ENCODE measurements at places on chromosomes 11 and 22.
A peak's percentile ranks its signal among the peaks of the same experiment; 100 is the strongest.

- DNase-seq, result no peak
Measured at GRCh38 chr11:32079553-32079952, 11.3 kb upstream of the RCN1 start.

- peak; percentile 8 for DNase-seq
Measured at GRCh38 chr11:60866911-60867870, at the start of gene ZP1. ZP1 (plus strand) TSS chr11:60867542; CDS start chr11:60867562, 20 bp downstream.

DNA sequence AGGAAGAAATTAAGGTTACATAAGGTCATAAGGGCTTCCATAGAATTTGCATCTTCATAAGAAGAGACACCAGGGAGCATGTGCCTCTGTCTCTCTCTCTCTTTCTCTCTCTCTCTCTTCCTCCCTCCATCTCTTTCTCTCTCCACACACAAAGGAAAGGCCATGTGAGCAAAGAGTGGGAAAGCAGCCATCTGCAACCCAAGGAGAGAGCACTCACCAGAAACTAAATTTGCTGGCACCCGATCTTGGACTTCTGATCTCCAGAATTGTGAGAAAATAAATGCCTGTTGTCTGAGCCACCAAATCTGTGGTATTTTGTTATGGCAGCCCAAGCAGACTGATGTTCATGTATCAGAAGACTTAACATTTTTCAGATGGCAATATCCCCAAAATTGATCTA, 6.4 kb upstream of the KRTAP5-10 start:
- no peak for DNase-seq

GRCh38 chr22:26568207-26568706, 21.7 kb downstream of the TPST2 start:
- DNase-seq, result no peak

DNA sequence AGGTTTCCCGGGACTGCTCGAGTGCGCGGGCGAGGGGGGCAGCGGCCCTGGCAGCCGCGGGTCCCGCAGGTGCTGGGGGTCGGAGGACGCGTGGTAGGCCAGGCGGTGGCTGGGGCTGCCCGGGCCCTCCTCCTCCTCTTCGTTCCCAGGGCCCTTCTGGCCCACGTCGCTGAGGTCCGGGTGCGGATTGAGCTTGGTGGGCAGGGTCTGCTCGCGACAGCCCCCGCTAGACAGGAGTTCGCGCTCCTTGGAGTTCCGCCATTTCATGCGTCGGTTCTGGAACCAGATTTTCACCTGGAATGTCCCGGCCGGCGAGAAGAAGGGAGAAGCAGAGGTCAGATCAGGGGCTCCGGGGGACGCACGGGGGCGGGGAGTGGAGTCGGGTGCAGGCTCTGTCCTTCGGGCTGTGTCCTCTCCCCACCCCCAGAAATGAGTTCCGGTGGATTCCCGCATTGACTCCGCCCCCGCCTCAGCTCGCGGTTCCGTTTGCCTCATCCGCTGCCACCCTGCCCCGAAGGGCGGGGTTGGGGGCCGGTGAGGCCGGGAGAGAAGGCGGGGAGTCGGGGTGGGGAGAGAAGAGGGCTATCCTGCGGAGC, 3.9 kb downstream of the DBX1 start:
- no peak for DNase-seq

DNA sequence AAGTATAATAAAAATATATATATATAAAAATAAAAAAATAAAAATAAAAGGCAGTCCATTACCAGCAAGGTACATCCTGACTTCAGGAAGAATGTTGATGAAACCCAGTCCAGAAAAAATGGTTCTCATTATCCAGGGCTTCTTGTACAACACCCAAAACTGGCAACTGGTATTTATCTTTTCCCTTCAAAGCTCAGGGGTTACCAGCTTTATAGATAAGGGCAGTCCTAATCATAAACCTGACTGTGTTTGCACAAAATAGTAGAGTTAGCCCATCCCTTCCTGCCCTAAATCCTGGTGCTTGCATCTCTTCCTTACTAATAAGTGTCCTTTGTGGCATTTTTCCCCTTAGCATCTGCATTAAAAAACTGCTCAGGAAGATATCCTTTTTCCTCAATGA, 97.5 kb downstream of the CSTPP1 start:
- no peak for DNase-seq

DNA sequence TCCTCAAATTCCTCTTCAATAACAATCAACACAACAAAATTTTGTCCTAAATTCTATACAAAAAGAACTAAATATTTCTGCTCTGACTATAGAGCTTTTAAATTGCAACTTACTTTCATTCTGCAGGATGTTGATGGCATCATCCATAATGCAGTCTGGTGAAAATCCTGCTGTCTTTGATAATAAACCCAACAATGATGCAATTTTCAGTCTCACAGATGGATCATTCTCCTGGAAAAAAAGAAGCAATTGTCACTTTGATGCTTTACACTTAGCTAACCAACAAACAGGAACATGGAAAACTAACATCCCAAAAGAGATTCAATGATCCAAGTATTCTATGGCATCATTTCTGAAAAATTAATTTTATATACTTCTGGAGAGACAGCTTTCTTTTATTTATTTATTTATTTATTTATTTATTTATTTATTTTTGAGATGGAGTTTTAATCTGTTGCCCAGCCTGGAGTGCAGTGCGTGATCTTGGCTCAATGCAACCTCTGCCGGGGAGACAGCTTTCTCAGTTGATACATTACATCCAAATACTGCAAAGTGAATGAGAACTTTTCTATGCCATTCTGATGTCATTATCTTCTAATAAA, 13.0 kb downstream of the INTS4 start:
- no peak for DNase-seq

DNA sequence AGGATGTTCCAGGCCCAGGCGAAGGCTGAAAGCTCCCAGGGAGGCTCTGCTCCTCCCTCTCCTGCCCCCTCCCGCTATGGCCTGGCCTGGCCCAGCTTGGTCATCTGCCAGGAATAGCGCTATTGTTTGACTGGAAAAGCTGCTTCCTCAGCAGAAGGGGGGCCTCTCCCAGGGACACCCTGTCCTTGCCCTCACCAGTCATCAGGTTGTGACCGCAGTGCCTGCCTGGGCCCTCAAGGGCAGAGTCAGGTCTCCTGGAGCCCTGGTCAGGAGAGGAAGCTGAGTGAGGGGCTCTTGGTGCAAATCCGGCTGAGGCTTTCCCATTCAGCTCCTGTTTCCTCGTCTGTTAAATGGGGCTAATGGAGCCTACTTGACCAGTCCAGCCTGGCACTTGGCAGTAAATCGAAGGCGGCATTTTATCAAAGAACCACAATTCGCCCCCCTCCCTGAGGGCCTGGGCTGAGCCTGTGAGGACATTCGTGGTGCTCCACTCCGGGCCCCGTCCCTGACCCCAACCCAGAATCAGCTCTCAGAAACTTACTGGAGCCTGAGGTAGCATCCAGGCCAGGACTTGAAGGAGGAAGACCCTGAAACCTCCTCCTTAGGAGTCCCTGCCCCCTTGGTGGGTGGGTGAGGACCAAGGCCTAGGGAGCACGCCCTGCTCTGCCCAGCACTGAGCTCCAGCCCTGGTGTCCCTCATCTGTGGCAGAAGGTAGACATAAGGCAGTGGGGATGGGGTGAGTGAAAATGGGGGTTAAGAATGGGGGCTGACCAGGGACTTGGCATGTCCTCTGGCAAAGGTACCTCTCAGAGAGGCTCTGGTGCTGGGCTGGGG, 2.0 kb upstream of the CASTOR1 start:
- DNase-seq, result no peak

GRCh38 chr22:20305894-20306645, 13.8 kb downstream of the DGCR6L start:
- no peak for DNase-seq

GRCh38 chr11:2579315-2580060, 120.3 kb downstream of the KCNQ1OT1 start:
- no peak for DNase-seq

DNA sequence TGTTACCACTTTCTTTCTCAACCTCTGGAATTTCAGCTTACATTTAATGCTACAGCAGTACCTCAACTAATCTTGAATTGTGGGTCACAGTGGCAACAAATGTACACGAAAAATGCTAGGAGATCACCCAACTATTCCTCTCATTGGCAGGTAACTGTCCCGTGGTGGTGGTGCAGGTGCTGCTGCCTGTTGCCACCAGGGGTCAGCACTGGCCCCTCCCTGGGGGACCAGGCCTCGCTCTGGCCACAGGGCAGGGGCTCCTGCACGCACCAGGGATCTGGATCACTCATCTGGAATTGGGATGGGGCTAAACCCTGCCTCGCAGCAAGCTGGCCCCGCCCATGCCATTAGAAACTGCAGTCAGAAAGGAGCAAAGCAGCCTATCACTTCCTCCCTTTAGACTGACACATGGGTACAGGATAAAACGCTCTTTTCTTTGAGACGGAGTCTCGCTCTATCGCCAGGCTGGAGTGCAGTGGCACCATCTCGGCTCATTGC, 6.9 kb upstream of the POLDIP3 start:
- no peak for DNase-seq

DNA sequence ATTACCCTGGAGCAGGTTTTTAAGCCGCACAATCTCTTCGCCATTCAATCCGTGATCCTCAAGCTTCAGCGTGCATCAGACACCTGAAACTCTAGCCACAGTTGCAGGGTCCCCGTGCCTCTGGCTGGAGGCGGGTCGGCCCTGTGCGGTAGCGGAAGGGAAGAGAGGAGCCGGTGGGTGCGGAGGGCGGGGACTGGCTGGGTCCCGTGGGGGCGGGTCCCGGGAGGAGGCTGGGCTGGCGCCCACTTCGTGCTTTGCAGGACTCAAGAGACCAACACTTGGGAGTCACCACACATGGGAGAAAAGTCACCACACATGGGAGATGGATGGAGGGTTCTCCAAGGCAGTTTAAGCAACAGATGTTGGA, 772 bp downstream of the C22orf15 start:
- DNase-seq, result no peak

GRCh38 chr11:71133946-71134345, 118.4 kb downstream of the SHANK2 start:
- DNase-seq, result no peak

- no peak for DNase-seq
Measured at GRCh38 chr11:79942090-79942489, 501.3 kb upstream of the TENM4 start.

- DNase-seq, result no peak
Measured at GRCh38 chr11:57172031-57172430, 9.7 kb upstream of the LRRC55 start.

- no peak for DNase-seq
Measured at GRCh38 chr11:32602657-32603415, 19.2 kb downstream of the EIF3M start.

DNA sequence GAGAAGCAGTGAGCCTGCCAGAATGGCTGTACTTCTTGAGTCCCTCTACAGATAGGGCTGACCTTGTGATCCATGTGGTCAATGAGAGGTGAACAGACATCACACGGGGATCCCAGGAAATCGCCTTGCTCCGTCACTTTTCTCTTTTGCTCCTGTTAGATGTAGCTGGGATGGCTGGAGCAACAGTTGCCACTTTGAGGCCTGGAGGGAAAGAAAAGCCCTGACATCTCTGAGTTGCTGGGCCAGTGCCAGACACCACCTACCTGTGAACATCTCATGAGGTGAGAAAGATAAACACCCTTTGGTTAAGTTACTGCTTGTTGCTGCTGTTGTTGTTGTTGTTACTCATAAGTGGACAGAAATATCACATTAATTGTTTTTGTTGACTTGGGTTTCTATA, 840.3 kb downstream of the TBC1D22A start:
- no peak for DNase-seq

GRCh38 chr11:132242632-132243031, 872.2 kb downstream of the NTM start:
- DNase-seq, result no peak

GRCh38 chr11:64861227-64861975, 16.9 kb upstream of the CDC42BPG start:
- DNase-seq, result no peak

GRCh38 chr11:119483341-119483880, 60.4 kb upstream of the THY1 start:
- DNase-seq, result no peak

- no peak for DNase-seq
Measured at GRCh38 chr11:10042699-10043098, 251.3 kb downstream of the SBF2 start.

GRCh38 chr11:73186294-73186850, 31.7 kb upstream of the P2RY2 start:
- DNase-seq, result no peak

DNA sequence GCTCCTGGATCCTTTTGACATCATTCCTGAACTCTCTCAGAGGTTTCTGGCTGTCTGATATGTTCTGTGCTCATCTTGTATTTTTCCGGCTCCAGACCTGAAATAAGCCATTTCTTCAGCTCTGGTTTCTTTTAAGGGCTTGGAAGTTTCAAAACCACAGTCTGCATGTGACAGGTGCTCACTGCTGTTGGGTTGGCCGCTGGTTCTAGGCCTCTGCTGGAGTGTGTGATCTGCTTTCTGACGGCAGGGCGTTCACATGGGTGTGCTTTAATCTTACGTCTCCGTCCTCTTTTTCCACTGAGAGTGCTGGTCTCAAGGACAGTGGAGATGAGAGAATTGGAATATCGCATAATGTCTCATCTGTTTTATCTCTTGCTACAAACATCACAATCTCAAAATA, 10.3 kb downstream of the ZBED4 start:
- no peak for DNase-seq

DNA sequence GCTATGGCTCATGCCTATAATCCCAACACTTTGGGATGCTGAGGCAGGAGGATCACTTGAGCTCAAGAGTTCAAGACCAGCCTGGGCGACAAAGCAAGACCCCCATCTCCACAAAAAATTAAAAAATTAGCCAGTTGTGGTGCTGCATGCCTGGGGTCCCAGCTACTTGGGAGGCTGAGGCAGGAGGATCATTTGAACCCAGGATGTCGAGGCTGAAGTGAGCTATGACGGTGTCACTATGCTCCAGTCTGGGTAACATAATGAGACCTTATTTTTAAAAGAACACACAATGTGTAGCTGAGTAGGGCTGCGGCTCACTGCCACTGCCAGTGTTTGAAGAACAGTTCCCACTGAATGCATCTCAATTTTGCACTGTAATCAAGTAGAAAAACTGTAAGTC, 7.1 kb upstream of the VPREB1 start:
- DNase-seq, result no peak

- no peak for DNase-seq
Measured at GRCh38 chr11:102914238-102915043, 39.7 kb upstream of the MMP12 start.

Measured in NCI-H1930 (cell line).